ENCODE measurements at places on chromosomes 4 and X. TPM values are rescaled to one million over a fixed set of nuclear protein-coding genes. Genes with fewer than 3 reads are reported as not detected.

- DNase-seq = no peak
These were observed 84.1 kb downstream of the TMEM164 start for GRCh38 chrX:110086916-110087484.

DNA sequence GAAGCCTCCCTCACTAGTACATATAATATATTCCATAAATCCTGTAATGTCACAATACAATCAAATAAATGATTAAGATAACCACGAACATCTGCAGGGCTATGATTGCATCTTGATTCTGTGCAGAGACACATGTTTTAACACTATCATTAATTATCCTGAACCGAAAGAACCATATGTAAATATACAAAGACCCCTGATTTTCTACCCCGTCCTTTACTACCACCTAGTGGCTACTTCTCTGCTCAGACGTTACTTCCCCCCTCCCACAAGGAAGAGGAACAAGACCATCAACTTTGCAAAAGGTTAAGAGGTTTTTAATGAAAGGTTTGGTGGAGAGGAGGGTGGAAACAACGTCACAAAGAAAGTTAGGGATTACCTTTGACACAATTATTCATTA is 134.0 kb downstream of the COL4A6 start:
- no peak for DNase-seq

- DNase-seq = no peak
These were observed 305.7 kb upstream of the BOD1L1 start for GRCh38 chr4:13933191-13933590.

DNA sequence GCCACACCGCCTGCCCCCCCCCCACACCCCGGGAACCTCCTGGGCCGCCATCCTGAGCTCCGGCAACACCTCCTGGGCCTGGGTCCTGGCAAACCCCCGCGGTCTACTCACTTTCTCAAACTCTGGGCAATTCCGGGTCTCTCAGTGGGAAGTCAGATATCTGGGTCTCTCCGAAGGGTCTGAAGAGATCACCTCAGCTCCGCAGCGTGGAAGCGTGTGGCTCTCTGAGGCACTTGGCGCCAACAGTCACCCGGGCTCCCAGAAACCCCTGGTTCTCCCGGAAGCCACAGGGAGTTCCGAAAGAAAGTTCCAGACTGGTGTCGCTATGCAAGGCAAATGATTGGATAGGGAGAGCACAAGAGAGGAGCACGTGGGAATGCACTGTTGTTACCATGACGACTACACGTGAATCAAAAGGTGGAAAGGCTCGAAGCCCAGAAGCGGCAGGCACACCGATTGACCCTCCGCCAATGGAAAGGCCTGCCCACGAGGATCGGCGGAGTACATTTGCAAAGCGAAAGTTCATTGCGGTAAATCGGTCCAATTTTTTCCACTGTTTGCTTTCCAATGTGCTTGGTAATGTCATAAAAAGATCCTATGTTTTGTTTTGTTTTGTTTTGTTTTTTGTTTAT is at the start of gene PNMA6E:
Gene PNMA6E (minus strand): TSS at position 218 of the 632 bp plus-strand sequence. CDS start 2,501 bp downstream, outside the sequence.
- DNase-seq = no peak

- no peak for DNase-seq
These were observed 37.4 kb downstream of the CLOCK start for GRCh38 chr4:55509266-55509665.

GRCh38 chr4:73916172-73916925 is 47.2 kb downstream of the CXCL1 start:
- DNase-seq = no peak

Gene GPC3
- not detected for total RNA-seq

- peak; percentile 41 for DNase-seq
These were observed 38.2 kb downstream of the C4orf50 start for GRCh38 chr4:5979981-5980380.

Gene HMGB3
- total RNA-seq = 13.9 TPM

DNA sequence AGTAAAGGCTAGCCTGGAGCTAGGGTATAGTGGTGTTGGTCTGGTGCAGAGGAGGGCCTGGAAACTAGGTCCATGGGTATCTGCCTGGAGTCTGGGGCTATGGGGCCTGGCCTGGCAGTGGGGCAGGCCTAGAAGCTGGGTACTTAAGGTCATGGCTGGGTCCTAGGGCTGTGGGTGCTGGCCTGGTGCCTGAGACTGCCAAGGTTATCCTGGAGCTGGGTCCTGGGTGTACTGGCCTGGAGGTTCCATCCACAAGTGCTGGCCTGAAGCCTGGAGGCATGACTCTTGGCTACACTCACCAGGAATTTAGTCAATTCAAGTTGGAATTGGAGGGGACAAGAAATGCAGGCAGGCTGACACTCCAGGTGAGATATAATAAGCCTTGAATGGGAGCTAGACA is 108.4 kb upstream of the ZCCHC13 start:
- DNase-seq = no peak

- no peak for DNase-seq
These were observed 7.1 kb downstream of the KLF3 start for GRCh38 chr4:38670939-38671591.

DNA sequence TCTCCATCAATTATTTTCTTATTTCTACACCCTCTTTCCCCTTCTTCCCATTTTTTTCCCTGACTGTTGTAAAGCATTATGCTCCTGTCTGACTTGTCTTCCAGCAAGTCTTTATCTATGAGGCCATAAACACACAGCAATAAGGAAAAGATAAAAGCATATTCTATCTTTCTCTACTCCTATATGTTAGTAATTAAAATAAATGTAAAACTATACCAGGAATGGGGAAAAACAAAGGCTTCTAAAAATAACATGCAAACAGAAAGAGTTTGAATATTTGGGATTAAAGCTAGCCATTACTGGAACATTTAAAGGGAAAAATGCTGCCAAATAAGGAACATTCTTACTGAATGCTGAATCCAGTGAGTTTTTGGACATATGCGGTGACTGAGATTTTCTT is 471.7 kb upstream of the HS3ST1 start:
- no peak for DNase-seq

DNA sequence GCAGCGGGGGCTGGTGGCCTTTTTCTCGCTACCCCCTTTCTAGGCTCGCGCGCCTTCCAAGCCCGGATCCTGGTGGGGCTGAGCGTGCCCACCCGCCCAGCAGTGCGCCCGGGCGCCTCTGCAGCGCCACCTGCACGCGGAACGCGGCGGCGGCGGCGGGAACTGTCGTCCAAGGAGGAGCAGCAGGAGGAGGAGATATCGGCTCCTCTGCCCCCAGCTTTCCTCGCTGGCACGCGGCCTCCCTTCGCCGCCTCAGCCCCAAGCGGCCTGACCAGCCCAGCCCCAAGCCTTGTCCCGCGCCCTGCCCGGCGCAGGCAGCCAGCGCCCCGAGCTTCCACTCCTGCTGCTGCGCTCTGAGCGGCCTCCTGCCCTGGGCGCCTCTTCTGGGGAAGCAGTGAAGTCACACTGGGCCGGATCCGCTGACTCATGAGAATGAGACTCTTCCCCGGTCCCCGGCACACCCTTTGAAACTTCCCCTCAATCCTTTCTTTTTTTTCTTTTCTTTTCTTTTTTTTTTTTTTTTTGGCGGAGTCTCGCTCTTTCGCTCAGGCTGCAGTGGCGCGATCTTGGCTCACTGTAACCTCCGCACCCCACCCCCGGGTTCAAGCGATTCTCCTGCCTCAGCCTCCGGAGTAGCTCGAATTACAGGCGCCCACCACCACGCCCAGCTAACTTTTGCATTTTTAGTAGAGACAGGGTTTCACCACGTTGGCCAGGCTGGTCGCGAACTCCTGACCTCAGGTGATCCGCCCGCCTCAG is 10.6 kb upstream of the ELF4 start:
- DNase-seq = peak; percentile 50

DNA sequence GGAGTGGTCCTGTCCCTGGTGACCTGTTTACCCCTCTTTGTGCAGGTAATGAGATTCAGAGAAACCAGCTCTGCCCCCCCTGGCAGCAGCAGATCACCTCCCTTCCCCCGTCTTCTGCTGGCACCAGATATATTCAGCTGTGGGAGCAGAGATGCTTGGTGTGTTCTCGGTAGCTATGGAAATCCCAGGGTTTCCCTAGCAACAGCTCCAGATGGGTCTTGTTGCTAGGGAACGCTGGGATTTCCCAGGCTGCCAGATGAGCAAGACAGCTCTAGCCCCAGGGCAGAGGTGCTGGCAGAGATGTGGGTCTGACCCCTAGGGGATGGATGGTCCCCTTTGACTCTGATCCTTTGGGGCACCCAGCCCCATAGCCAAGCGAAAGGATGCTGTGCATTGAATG is 20.2 kb downstream of the CETN2 start:
- no peak for DNase-seq

All from dorsolateral prefrontal cortex (tissue), 122 donors.